ENCODE measurements at places on chromosomes 2 and 18.
A peak's percentile ranks its signal among the peaks of the same experiment; 100 is the strongest.

- DNase-seq = peak; percentile 19
These were observed 126.2 kb upstream of the LGALSL start for GRCh38 chr2:64327510-64328414.

DNA sequence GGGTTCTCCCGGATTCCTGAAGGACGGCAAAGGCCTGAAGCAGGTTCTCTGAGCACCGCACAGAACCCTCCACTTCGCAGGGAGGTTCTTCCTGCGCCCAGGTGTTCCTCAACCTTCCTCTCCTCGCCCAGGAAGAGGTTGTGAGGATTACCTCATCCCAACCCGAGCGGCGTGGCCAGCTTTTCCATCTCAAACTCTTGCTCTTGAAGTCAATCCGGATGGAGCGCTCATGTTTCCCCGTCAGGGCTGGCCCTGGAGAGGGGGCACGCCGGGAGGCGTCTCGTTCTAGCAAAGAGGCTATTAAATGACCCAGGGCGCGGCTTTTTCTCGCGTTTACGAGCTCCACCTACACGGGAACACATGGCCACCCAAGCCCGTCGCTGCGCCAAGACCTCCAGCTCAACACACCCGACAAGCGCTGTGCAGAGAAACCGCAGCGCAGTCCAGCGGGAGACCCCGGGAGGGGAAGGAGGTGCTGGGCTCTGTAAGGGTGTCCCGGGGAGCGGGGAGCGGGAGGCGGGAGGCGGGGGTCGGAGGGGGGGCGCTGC is 540 bp upstream of the RAB10 start:
- peak; percentile 2 for DNase-seq

DNA sequence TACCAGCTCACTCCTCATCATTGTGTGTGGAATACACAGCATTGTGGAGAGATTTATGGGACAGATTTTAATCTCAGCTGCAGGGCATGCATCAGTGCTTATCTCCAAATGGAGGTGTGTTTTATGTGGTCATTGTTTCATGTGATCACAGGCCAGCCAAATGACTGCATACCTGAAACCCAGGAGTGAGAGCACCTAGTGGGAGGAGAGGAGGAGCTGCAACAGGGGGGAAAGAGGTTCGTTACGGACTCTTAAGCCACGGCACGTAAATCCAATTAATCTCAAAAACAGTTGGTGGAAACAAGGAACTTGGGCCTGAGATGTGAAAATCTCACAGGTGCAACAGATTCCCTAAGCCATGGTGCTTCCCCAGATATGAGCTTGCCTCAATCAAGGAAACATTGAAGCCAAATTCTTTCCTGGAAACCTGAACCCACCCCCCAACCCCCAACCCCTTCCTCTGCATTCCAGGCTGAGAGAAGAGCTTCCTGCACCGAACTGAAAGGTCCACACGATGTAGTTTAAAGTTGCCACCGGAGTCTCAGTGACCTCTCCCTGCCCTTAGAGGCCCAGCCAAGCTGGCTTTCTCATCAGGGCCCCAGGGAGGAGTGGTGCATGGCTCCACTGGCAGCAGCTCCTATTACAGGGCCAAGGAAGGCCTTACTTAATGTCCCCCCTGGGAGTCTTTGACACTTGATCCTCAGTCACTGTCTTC is 167.4 kb downstream of the C1D start:
- DNase-seq = no peak

DNA sequence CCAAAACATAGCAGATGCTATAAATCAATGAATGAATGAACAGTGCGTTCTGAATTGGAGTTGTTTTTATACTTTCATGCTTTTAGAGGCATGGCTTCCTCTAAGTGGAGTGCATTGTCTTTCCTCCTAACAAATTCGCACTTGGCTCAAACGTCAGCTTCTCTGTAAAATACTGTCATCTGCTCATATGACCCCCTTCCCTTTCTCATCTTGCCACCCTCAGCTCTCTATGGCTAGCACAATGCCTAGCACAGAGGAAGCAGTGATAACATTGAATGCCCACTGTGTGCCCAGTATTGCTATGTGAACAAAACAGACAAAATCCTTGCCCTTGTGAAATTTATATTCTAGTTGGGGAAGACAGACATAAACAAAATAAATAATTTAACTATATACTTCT is 258.8 kb downstream of the MREG start:
- DNase-seq = no peak

DNA sequence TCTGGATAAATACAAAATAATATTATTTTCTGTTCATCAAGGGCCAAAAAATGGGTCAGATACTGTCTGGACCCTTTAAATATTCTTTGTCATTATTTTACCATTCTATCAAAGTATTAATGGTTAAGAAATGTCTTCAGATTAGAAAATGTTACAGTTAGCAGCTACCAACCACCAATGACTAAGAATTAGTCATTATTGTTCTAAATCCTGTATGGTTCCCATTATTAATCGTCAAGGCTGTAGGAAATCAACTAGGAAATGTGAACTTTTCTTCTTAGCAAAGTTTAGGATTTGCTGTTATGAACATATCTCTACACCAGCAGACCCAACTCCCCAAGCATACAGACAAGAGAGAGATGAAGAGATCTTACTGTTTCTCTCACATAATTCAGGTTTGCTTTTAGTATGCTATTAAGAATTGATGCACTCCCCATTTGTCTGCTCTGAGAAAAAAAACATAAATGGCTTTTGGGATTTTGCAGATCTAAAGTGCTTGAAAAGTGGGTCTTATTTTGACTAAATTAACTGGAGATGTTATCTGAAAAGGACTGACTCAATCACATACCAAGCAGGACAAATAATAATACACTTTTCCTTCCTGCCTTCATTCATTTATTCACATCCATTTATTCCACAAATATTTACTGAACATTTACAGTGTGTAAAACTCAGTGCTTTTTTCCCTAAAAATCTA is 147.7 kb downstream of the PPP1R1C start:
- no peak for DNase-seq

DNA sequence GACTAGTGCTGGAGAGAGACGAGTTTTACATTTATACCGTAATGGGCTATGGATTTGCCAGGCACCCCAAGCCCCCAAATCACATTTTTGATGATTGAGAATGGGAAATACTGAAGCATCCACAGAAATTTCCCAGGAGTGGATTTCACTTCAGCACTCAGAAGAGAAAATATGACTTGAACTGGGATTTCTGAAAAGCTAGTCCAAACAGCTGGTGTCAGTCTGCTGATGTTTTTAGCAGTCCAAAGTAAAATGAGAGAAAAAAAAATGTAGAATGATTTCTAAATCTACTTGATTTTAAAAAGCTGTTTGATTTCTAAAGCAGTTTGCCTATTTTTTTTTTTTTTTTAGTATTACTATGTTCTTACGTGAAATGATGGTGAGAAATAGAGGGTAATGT is 105.0 kb downstream of the PLEKHM3 start:
- no peak for DNase-seq

DNA sequence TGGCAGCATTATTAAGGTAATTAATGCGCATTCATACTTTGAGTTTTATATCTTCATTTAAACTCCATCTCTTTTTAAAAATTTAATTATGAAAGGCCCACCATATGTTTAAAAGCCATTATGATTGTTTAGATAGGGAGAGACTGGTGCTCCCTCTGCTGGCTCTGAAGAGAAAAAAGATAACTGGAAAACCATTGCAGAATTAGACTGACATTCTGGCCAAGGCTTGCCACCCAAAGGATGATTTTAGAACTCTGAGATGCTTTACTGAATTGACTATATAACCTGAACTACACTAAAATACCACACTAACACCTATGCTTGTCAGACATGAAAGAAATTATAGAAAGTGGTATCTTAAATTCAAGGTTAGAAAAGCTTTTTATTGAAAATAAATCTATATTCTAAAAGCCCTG is 127.6 kb upstream of the SPOPL start:
- no peak for DNase-seq

- DNase-seq = no peak
These were observed 41.4 kb upstream of the ITGB6 start for GRCh38 chr2:160241251-160242137.

DNA sequence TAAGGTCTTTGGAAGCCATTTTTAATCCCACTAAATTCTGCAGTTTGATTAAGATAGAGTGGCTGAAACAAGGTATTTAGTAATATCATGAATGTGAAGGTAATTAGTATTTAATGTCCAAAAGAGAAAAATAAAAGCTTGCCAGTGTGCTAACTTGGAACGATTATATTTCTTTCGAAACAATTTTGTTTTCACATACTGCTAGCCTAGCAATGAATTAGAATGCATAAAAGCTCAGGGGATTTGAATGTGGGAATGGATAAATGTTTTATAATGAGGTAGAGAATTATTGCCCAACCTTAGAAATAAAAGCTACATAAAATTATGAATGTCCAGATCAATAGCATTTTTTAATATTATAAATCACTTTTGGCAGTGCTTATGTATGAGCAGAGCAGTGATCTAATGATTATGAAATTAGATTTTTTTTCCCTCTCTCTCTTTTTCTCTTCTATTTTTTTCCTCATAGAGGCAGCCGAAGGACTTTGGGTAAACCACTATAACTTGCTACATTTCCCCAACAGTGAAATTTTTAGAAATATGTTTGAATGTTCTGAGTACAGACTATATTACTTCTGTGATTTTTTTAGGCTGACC is 75.5 kb downstream of the PLCL1 start:
- no peak for DNase-seq

GRCh38 chr2:39937621-39938020 is 158.6 kb upstream of the THUMPD2 start:
- DNase-seq = no peak

- no peak for DNase-seq
These were observed 24.9 kb upstream of the ACOXL start for GRCh38 chr2:110707386-110707965.

- DNase-seq = no peak
These were observed 81.9 kb upstream of the LRATD1 start for GRCh38 chr2:14550658-14551057.

DNA sequence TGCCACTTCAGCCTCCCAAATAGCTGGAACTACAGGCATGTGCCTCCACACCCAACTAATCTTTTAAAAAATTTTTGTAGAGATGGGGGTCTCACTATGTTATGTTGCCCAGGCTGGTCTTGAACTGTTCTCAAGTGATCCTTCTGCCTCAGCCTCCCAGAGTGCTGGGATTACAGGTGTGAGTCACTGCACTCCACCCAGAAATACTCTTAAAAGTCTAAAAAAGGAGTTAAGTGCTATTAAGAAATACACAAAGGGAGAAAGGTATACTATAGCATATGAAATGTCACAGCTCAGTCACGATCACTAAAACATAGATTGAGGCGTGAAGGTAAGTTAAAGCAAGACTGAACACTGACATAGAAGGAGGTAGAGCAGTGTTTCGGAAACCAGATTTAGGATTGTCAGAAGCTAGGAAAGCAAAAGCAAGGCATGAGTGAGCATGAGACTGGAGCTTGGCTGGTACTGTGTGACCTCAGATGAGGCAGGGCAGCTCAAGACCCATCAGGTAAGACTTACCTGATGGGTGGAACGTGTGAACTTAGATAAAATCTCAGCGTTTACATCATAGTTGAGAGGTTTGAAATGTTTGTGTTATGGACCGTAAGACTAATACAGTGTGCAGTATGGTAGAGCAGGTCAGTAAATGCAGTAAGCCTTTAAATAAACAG is 9.2 kb downstream of the CCNYL1 start:
- DNase-seq = no peak

DNA sequence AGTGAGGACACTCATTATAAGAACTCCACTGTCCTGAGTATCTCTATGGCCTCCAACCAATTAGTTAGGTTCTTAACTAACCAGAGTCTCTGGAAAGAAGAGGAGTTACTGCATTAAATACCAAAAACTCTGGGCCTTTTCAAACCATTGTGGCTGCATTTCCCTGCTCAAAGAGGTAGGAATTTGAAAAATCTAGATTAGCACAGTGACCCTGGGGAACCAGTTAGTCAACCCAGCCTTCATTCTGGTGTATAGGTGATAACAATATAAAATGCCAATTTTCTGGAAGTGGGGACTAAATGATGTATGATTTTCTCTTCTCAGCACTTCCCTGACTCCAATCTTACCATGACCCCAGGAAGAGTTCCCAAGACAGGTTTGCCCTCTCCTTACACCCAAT is 287.8 kb upstream of the SETBP1 start:
- no peak for DNase-seq

DNA sequence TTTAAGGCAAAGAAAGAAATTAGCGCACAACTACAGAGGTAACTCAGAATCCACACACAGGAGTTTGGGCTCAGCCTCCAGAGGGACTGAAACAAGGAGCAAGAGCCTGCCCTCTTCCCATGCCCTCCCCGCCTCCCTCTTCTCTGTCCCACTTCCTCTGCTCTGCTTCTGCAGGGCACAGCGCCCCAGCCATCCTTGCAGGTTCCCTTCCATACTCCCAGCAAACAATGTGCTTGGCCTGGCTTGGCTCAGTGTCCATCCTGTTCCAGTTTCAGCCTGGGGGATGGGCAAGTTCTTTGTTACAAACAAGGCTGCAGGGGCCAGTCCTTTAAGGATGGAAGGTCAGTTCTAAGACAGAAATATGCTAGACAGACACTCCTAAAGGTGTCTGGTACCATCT is 133.5 kb downstream of the CDH20 start:
- no peak for DNase-seq

DNA sequence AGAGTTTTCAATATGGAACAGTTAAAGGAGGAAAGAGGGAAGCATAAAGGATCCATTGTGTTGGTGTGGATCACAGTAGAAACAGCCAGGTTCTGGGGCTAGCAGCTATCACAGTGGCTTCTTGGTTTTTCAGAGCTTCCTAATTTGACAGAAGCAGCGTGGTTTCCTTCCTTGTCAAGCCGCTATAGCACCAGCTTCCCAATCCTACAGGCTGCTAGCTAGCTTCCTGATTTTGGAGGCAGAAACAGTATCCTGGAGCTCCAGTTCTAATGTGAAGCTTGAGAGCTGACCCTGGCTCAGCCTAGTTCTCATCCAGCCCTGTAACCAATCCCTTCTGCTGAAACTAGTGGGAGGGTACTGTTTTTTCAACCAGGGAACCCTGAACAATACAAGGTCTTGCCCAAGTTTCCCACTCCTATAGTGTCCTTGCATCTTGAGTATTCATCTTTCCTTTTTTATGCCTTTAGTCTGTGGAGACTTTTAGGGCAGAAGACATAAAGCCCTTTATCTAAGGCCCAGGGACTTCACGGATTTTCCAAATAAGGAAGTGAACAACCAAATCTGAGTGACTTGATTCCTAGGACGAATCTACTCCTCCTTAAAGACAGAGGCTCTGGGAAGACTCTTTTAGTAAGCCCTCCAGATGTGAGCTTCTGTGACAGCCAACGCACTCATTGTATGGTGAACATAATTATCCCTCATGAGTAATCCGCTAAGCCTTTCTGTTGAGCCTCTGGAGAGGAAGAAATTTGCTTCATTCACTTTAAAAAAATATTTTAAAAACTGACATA is 33.8 kb downstream of the CCDC93 start:
- no peak for DNase-seq

DNA sequence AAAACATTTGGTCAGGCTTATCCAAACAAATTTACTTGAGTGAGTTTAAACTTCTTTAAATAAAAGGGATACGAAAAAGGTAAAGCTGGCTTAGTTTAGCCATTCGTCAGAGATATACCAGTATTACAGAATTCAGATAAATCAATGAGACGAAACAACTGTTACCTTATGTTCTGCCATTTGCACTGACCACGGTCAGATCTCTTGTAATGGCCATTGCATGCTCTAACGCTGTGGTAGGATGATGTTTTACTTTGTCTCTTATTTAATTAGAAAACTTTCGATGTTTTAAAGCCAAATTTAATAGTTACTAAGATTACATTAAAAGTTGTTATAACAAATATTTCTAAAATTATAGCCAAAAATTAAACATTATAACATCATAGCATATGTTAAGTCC is 1.5 kb downstream of the C18orf54 start:
- no peak for DNase-seq
